CD4-positive, alpha-beta T cell treated with Interleukin-12 subunit alpha and Interleukin-12 subunit beta, for 1 hour (primary cell): ENCODE measurements at places on chromosomes 5 and 9.

DNA sequence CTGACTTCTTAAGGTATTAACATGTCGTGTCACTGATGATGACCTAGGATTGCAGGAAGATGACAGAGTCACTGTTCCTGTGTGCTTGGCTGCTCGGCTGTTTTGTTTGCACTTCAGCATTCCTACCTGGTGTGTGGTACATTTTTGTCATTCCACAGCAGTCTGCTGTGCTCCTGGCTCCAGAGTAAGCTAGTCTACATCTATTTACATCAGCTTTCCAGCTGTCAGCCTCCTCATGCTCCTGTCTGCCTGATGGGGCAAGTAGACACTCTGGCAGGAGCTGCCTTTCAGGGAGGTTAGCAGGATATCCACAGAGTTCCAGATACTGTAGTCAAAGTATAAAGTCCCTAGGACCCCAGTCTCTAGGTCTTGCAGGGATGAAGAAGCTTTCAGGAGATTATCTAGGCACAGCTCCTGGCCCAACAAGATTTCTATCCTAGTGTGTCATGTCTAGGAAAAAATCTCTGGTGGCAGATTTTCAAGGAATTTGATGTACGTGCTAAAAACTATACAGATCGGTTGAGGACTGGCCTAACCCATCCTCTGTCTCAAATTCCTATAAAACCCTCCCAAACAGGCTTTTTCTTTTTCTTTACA lies 28.4 kb downstream of the RUSC2 start:
- no peak for DNase-seq

DNA sequence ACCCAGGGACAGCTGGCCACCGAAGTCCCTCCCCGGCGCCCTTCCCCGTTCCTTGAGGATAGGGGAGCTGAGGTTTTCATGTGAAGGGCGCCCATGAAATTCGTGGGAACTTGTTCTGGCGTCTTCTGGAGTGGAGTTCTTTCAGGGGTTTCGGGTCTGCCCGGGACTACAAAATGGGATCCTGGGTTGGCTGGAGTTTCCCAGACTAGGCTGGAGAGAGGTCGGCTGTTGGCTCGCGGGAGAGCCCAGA lies 3.6 kb upstream of the RGMB start:
- DNase-seq, result no peak

- no peak for DNase-seq
Observed at GRCh38 chr5:38515646-38516045, 40.8 kb downstream of the LIFR start.

DNA sequence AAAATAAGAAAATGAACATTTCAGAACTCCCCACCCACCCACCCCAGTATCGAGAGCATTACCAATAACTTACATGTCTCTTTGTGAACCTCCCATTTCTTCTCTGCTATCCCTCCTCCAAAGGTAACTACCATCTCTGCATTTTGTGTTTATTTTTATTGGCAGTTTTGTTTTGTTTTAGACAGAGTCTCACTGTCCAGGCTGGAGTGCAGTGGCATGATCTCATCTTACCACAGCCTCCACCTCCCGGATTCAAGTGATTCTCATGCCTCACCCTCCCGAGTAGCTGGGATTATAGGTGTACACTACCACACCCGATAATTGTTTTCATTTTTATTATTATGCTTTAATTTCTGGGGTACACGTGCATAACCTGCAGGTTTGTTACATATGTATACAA lies 21.7 kb upstream of the GLIS3 start:
- no peak for DNase-seq

DNA sequence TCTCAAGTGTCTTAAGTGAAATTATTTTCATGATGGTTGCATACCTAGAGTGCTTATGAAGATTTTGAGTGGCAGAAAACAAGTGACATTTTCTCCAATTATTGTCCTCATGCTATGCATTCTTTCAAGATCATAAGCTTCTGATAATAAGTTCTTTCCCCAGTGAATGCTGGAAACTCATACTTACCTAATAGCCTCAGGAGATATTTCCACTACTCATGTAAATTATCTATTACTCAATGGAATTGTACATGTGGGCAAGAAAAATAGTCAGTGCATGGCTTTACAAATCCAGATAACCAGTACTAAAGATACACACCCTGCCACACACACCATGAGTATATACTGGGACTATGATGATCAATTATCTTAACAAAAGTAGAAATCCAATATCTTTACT lies 1219.4 kb upstream of the C9orf72 start:
- no peak for DNase-seq

- DNase-seq, result no peak
Observed at GRCh38 chr5:156052656-156053055, 274.3 kb upstream of the SGCD start.

DNA sequence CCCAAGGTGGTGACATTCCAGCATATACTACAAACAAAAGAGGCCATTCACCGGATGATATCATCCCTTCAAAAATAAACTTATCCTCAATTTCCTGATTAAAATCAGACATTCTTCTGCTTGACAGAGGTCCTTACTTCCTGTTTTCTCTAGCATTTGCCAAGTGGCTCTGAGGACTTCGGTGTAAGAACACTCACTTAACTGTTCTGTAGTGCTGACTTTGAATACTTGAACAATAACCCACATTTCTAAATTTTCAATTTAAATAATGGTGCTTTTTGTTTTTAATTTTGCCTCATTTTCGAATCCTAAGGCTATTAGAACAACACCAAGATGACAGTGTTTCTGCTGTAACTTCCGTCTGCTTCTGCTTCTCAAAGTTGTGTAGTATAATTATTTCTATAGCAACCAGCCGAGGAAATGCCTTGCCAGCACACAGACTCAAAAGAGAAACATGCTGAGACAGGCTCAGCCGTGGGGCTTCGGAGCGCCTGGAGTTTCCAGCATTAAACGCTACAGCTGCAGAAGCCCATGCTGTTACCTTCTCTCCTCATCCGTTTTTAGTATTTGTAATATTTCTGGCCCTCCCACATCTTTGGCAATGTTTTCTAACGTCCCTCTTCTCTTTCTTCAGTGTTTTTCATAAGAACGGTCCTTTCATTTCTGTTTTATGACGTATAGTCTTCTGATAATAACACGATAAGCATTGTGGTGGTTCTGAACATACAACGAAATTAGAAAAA lies 19.5 kb upstream of the ANXA1 start:
- peak; percentile 91 for DNase-seq

DNA sequence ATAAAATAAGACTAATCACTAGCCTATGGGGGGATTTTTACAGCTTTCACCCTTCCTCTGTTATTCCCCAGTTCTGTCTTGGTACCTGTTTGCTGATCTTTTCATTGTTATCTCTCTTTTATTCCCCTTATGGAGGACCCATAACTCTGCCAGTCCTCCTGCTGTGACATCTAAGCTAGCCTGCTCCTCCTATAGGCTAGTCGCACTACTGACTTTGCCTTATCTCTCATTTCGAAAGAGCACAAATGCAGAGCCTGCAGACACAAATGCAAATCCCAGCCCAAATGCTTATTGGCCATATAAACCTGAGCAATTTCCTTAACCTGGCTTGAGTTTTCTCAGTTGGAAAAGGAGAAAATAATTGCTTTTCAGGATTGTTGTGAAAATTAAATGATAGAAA lies 59.1 kb upstream of the CAMK4 start:
- DNase-seq, result no peak
